ENCODE measurements at places on chromosomes 12 and 14.

DNA sequence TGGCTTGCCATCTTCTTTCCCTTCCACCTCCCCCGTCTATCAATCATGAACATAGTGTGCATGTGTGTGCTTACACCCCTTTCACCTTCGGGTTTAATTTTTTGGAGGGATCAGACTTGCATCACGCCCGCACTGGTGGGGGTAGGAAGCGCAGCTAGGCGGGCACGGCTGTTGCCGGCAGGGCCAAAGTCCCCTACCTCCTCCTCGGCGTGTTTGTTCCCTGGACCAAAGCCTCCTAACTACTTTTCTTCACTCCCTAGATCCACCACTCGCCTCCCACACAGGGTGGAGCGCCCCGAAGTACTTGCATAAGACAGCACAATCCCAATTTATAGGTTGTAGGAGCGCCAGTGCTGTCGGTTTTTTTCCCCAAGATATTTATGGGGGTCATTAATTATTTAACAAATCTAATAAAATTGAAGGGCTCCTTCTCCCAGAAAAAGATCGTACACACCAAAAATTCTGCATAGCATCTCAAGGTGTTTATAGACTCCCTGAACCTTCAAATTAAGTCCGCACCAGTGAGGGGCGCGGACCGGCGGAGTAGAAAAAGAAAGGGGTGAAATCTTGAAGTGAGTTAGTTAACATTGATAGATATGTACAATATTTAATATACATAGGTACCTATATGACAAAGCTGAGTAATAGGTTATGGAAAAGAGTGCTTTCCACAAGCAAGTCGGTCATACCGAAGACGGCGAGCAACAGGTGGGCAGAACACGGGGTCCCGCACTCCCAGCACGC is 717 bp downstream of the PKP2 start:
- no peak for DNase-seq

DNA sequence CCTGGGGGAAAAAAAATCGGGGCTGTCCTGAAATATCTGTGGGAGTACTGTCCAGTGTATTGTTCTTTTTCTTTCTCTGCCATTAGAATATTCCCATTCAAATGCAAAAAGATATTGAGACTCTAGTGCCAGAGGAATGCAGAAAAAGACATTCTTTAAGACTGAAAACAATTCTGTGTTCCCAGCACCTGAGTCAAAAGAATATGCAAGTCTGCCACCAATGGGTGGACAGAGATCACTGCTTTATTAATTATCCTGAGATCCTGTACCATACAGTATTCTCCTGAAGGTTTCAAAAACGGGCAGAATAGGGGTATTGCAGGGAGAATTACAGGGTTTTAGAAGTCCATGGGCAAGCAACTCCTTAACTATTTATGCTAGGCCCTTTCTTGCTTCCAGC is 361.8 kb downstream of the C12orf50 start:
- no peak for DNase-seq

DNA sequence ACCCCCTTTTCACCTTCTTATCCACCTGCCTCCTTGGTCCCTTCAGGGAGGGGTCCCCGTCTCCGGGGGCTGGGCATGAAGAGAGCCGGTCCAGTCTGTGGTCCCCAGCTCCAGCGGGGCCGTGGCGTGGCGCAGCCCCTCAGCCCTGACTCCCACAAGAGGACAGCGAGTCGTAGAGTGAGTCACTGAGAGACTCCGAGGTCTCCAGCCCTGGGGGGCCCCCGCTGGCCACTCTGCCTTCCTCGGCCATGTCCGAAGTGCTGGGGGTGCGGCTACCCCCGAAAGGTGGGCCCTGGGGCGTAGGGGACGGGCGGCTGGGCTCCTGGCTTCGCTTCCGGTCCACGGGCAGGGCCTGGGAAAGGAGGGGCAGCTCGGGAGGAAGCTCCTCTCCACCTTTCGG is 36.5 kb downstream of the NCKAP5L start:
- no peak for DNase-seq

DNA sequence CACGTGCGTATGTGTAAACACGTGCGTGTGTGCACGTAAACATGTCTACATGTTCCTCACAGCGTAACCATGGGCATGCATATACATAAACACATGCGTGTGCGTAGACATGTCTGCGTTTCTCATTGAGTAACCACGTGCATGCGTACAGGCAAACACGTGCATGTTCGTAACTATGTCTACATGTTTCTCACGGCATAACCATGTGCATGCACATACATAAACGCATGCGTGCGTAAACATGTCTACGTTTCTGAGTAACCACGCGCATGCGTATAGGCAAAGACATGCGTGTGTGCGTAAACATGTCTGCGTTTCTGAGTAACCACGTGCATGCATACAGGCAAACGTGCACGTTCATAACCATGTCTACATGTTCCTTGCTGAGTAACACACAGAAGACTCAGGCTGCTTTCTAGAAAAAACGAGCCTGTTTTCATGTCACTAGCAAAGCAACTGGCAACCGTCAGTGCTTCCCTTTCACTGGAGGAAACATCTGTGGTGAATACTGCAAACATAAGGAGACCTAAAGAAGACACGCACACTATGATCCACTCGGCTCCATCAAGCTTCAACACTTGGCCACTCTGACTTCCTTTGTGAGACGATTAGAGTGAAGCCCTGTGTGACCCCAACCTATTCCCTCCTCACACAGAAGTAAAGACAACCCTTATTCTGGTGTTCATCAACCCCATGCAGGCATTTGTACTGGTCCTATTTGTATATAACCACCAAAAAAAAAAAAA is 28.8 kb downstream of the POLE start:
- no peak for DNase-seq

DNA sequence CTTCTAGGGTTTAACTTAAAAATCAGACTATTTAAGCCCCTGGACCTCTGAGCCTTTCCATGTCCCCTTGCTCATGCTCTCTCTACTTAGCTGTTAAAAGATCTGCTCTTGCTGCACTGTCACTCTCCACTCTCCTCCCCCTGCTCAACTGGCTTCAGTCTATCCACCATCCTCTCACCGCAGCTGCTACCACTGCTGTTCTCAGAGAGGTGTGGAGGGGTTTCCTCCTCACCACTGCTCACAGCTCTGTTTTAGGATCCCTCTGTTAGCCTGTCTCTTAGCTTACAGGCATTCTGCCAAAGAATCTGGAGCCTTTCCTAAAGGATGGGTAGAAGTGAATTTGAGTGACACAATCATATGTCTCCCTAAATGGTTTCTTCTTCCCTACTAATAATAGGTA is 43.7 kb upstream of the ATP2B1 start:
- no peak for DNase-seq
